ENCODE measurements at places on chromosomes 16 and 17. TPM values are rescaled to one million over a fixed set of nuclear protein-coding genes. Genes with fewer than 3 reads are reported as not detected.

- no peak for DNase-seq
Observed at GRCh38 chr17:79125503-79125902, 50.9 kb downstream of the ENGASE start.

DNA sequence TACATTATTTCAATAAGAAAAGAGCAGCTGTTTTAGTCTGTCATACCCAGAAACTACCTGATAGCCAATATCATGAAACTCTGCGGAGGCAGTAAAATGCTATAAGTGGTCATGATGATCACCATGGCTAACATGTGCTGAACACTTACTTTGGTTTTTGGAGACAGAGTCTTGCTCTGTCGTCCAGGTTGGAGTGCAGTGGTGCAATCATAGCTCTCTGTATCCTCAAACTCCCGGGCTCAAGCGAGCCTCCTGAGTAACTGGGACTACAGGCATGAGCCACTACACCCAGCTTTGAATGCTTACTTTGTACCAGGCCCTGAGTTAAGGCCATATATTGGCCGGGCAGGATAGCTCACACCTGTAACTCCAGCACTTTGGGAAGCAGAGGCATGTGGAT lies 101.2 kb upstream of the DHX40 start:
- DNase-seq: no peak

- no peak for DNase-seq
Observed at GRCh38 chr17:35540589-35541404, 3.3 kb upstream of the SLFN12L start.

GRCh38 chr17:39225959-39226683 lies 376 bp upstream of the STAC2 start:
- DNase-seq: no peak

GRCh38 chr17:36197387-36197703 lies 787 bp upstream of the CCL3L1 start:
- DNase-seq: no peak

- no peak for DNase-seq
Observed at GRCh38 chr16:54072237-54072636, 214.3 kb downstream of the IRX3 start.

DNA sequence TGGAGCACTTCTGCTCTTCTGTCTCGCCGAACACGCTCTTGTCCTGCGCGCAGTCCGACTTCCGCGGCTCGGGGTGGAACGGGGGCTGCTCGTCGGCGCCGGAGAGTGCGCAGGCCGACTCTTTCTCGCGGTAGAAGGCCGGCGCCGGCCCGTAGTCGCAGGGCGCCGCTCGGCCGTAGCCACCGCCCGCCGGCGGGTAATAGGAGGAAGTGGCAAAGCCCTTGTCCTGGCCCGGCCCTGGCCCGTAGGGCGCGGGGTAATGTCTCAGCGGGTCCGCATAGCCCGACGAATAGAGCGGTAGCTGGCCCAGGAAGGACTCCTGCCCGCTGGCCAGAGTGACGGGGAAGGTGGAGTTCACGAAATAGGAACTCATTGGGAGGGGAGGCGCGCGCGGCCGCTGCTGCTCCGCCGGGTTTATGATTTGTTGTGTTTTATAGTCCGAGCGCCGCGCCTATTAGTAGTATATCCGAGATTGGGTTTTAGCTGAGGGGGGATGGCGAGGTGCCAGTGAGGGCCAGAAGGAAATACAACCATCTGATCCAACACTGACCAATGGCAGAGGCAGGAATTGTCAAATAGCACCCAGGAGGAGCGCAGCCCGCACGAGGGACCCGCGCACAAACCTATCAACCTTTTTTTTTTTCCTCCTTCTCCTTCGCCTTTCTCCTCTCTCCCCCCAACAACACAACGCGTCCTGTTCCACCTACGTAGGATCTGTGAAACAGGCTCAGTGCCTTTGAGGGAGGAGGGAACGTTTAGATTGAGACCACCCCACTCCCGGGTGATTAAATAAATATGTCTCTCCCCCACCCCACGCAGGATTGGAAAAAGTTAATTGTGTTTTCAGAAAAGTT lies 4.4 kb upstream of the HOXB5 start:
- no peak for DNase-seq

GRCh38 chr17:17044846-17045561 lies 2.7 kb downstream of the MPRIP start:
- DNase-seq: no peak

DNA sequence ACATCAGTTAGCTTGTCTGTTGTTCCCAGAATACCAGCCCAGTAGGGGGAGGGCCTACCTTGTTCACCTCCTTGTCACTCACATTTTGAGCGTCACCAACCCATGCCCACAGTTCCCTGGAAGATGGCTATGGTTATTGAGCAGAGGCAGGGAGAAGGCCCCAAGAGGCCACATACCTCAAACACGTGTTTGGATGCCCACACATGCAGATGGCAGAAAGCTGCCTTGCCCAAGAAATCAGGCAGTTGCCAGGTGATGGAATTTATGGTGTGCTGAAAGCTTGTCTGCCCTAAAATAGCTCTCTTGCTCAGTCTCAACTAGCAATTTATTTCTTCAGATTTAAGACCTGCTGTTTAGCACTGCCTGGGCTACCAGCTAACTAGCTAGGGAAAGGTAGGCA lies 16.5 kb upstream of the CMTM4 start:
- no peak for DNase-seq

GRCh38 chr17:29870836-29871465 lies 59.1 kb downstream of the SSH2 start:
- DNase-seq: no peak

GRCh38 chr17:75776386-75777295 lies 8.0 kb upstream of the UNK start:
- DNase-seq: no peak

GRCh38 chr17:44584443-44584842 lies 27.2 kb downstream of the FZD2 start:
- no peak for DNase-seq

DNA sequence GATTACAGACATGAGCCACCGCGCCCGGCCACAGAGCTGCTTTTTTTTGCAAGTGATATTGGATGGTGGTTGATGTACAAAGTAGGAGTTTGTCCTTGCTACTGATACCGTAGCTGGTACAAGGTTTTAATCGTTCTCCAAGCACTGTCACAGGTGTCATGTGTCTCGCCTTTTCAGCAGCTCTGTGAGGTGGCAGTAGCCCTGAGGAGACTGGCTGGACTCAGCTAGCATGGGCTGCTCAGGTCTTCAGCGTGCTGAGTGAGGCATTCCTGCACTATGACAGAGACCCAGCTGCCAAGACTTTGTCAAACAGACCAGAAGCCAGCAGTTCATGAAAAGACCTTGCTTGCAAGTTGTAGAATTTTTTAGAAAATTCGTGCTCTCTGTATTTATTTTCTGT lies 7.2 kb downstream of the WWOX start:
- DNase-seq: no peak

DNA sequence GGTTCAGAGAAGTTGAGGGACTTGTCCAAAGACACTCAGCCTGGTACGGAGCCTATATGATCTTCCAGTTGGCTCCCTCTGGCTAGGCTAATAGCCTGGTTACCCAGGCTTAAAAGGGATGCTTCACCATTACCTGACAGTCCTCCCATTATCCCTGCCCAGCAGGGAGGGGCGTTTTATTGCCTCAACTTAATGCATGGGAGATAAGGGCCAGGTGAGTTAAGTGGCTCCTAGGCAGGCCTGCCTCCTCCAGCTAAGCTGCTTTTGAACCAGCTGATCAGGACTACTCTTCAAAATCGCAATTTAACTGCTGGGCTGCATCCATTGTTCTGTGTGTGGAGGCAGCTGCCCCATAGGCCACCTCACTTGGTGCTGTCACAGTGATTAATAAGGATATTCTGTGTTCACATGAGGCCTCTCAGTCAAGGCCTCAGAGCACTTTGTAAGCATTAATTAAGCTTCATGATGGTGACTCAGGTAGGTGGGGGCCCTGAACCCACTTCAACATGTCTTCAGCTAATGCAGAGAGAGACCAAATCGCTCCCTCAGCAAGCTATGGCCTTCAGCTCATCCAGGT lies 27.9 kb downstream of the SMPD3 start:
- DNase-seq: no peak

- no peak for DNase-seq
Observed at GRCh38 chr17:81416612-81417011, 21.4 kb downstream of the BAHCC1 start.

GRCh38 chr16:474420-475122 lies 49.1 kb downstream of the RAB11FIP3 start:
- peak; percentile 87 for DNase-seq

DNA sequence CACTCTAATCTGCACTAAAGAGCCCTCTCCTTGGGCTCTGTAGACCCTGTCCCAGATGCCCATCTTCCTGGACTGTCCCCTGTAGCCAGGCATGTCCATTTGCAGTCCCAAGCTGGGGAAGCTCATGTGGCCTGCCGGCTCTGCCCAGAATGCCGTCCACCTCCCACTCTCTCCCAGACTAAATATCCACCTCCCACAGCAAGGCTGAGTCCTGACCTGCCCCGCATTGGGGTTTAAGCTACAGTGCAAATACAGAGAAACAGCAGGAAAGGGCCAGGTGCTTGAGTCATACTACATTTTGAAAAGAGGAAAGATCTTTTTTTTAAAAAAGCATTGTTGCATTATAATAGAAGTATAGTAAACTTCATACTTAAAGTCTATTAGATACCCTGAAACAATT lies 3.0 kb downstream of the ST6GALNAC2 start:
- DNase-seq: no peak

- DNase-seq: no peak
Observed at GRCh38 chr16:72666267-72666666, 381.7 kb downstream of the ZFHX3 start.

GRCh38 chr16:56343661-56344517 lies 81.5 kb downstream of the AMFR start:
- DNase-seq: no peak

DNA sequence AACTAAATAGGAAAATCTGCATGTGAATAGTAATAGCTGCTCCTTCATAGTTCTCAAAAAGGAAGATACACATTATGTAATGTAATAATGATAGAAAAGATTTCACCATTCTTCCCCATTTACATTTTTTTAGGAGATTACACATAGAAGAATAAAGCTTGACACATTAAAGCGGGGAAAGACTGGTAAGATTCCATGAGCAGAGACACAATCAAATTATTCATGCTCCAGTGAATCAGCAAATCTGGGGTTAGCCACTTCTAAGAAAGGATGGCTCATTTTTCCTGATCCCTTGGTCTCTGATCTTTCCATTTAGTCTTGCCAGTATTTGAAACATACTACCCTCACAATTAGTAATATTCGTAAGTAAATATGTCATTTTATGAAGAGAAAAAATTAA lies 81.9 kb downstream of the CA4 start:
- DNase-seq: no peak

The NPIPA5 gene
- 9.7 TPM for total RNA-seq

The NTN1 gene
- 0.04 TPM for total RNA-seq

The RCVRN gene
- not detected for total RNA-seq

The LGALS9B gene
- total RNA-seq: not detected

The KRTAP9-4 gene
- not detected for total RNA-seq

The FOXJ1 gene
- total RNA-seq: 1.4 TPM

The KRTAP17-1 gene
- total RNA-seq: not detected

The MYH2 gene
- total RNA-seq: not detected

The GLIS2 gene
- total RNA-seq: 0.24 TPM
